Stimulated activated CD4-positive, alpha-beta T cell treated with anti-CD3 and anti-CD28 coated beads, Interleukin-15, amount 100 ng/mL, for 1 hour (primary cell): ENCODE measurements at places on chromosomes 4 and X.

GRCh38 chr4:189083769-189084168 lies 856.9 kb upstream of the FRG1 start:
- DNase-seq, result no peak

DNA sequence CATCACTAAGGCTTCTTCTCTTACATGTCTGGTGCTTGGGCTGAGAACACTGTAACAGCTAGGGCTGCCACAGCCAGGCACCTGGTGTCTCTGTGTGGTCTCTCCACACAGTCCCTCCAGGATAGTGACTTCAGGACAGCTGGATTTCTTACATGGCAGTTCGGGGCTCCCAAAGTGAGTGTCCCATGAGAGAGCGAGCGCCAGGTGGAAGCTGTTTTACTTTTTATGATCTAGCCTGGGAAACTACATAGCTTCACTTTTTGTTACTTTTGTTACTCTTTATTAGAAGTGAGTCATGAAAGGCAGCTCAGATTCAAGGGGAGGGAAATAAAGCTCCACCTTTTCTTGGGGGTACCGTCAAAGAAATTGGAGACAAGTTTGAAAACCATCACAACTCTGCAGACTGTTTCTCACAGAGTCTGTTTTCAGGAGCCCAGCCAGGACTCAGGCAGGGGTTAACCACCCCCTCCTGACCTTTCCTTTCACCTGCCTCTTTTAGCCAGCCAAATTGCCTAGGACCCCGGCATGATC lies 373.0 kb downstream of the MID1IP1 start:
- no peak for DNase-seq

DNA sequence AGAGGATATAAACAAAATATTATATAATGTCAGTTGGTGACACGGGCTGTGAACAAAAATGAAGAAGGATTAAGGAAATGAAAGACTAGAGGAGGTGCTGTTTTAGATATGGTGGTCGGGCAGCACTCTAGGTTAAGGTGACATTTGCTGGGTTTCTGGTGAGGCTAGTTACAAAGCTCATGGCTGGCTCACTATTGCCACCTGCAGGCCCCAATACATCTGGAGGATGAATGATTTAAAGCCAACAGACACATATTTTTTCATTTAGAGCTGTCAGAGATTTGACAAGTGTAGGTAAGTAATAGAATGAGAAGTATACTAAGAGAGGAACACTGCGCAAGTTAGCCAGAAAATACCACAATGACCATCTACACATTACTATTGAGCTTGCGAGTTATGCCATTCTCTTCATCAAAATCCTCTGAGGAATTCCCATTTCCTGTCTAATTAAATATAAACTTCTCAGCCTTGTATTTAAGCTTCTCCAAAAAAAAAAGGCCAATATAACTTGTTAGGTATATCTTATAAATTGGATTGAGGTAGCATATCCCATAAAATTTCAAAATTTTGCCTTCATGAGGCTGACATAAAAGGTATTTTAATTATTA lies 6.4 kb upstream of the FGG start:
- DNase-seq, result peak; percentile 16

GRCh38 chr4:182454440-182455013 lies 211.3 kb downstream of the TENM3 start:
- no peak for DNase-seq

GRCh38 chr4:7193030-7193958 lies 956 bp downstream of the SORCS2 start:
- no peak for DNase-seq

DNA sequence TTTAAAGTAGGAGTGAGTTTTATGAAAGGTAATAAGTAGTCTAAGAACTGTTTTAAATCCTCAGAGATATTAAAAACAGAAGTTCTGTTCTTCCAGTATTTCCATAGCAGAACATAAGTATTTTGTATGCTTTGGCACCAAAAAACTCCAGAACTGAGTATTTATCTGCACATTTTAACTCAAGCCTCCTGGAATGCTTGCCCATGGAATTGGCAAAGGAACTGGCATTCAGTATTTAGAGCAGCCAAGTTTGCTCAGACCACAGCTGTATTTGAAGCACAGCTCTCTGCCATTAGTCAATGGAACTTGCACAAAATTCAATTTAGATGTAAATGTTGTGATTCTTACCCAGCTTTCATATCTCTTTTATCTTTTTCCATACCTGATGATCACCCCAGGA lies 42.2 kb downstream of the NDNF start:
- DNase-seq, result no peak

DNA sequence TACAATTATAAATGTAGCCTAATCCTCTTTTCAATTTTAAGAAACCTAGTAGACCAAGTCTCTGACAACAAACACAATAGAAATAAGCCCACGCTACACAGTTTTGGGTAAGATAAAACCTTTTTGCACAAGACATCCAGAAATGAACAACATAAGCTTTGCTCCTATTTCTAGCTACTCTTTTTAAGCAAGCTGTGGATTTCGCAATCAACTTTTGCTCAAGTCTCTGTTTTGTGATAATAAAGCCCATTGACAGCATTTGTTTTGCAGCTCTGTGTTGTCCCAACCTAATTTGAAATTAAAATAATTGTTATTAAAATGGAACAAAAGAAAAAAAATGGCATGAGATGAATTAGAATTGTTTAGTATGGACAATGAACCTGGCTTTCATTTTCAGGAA lies 287.9 kb upstream of the PUDP start:
- DNase-seq, result no peak

DNA sequence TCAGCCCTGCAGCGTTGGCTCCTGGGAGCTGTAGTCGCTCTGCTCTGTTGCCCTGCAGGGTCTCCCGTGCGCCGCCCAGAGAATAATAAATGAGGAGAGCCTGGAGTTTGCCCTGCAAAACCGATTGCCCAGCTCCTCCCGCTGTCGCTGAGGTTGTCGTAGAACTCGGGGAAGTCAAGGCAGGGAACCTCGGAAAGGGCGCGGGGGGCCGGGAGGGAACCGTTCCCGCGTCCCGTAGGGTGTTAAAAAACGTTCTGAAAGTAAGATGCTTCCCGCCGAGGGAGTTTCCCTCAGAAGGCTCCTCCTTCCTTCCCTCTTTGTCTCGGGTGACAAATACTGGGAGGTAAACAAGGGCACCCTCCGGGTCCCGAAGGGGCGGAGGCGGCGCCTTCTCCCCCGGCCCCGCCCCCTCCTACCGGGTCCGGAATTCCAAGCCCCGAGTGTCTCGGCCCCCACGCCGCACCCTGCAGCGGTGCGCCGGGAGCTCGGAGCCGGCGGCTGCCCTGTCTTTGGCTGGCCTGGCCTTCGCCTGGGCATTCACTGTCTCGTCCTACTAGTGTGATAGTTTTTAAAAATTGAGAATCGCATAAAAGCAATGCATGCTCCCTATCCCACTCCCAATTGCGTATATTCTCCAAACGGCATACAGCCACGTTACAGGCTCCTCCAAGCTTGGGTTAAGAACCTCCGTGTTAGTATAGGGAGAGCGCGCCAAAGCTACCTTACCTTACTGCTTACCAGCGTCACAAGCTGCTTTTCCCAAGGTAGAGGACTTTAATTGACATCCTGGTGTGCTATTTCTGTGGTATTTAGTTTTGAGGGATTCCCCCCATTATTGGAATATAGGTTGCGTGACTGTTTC lies 964 bp upstream of the HMGB2 start:
- DNase-seq, result peak; percentile 2

DNA sequence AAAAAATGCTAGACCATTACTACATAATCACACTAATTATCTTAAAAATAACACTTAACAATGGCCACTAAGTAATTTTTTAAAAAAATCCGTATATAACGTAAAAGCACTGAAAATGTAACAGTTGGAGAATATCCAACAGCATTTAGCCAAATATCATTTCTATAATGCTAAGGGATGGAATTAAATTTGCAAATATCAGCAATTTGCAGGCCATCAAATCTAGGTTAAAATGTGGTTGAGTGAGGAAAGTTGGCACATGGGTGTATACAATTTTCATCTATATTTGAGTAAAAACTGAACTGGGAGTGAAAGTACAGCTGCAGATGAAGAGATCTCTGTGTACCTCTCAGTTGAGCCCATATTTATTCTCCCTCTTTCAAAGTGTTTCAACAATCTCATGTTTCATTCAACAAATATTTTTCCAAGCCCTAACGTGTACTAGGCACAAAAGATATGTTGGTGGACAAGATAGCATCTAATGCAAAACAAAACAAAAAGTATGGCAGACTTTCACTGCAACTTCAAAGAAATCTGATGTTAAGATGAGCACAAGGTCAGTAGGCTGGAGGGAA lies 63.0 kb downstream of the MBNL3 start:
- no peak for DNase-seq

DNA sequence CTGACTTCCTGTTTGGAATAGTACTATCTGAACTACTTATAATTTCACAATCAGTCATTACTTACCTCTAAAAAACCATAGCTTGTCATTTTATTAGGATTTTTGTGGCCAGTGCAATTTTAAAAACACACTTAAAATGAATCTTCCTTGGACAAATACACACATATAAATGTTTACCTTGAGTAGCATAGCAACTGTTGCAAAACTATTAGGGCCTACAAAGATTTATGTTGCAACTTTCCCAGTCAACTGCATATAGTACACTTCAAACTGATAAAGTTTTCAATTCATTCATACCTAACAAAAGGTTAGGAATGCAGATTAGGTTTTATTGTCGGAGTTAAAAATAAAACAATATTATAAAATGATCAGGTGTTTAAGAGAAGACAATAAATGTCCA lies 193.0 kb downstream of the PDGFC start:
- no peak for DNase-seq

DNA sequence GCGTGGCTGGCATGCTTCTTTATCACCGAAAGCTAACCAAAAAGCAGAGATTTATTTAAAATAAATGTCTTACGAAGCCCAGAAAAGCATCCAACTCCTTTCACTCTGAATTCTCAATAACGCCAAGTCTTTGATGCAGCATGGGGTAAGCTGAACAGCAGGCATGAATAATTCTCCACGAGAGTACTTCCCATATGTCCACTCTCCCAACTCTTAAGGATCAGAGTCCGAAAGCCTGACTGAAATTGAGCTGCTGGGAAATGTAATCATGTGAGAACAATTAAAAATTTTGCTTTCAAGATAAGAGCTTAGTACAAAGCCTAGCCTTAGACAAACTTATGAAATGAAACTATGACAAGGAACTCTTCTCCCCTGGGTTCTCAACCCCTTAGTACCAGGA lies 7.5 kb upstream of the SLC39A8 start:
- DNase-seq, result no peak

GRCh38 chr4:150315175-150315574 lies 236.9 kb downstream of the DCLK2 start:
- DNase-seq, result no peak

GRCh38 chr4:14524276-14524675 lies 478.0 kb upstream of the CPEB2 start:
- no peak for DNase-seq
